Stimulated activated CD8-positive, alpha-beta memory T cell treated with anti-CD3 and anti-CD28 coated beads, Interleukin-15, amount 100 ng/mL, for 24 hours (primary cell): ENCODE measurements at places on chromosomes 5 and 9.

GRCh38 chr5:52989781-52990527, 802 bp downstream of the ITGA2 start:
- no peak for DNase-seq

GRCh38 chr5:25516141-25516540, 871.4 kb upstream of the CDH10 start:
- no peak for DNase-seq

DNA sequence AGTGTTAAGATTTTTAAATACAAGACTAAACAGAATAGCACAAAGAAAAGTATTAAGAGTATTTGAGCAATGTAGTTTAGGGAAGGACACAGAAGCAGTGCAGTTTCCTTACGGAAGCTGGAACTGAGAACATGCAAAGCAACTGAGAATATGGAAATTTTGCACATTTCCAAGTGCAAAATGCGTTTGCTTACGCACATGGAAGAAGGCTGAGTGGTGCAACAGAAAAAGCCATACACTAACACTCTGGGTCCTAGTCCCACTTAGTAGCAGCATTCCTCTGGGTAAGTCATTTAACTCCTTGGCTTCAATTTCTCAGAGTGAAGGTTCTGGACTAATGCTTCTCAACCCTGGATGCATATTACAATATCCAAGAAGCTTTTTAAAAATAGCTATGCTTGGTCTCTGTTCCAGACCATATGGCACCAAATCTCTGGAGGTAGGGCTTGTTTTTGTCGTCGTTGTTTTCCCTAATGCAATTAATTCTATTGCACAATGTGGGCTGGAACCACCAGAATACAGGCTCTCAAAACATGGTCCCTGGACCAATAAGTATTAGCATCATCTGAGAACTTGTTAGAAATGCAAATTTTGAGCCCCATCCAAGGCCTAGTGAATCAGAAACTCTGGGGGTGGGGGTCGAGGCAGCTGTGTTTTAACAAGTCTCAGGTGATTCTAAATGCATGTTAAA, 65.2 kb upstream of the DEPDC1B start:
- no peak for DNase-seq

DNA sequence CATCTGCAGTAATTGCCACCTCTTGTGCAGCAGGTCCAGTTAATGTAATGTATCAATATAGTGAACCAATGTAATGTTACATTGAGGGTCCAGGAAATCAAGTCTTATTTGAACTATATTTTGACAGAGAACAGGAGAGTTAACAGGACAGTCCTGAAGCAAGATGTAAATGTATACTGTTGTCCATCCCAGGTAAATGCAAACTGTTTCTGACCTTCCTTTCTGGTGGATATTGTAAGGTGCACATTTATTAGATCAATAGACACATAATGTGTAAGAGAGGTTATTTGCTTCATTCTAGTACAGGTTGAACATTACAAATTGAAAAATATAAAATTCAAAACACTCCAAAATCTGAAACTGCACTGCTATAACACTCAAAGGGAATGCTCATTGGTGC, 23.4 kb upstream of the FBXW11 start:
- DNase-seq, result no peak

DNA sequence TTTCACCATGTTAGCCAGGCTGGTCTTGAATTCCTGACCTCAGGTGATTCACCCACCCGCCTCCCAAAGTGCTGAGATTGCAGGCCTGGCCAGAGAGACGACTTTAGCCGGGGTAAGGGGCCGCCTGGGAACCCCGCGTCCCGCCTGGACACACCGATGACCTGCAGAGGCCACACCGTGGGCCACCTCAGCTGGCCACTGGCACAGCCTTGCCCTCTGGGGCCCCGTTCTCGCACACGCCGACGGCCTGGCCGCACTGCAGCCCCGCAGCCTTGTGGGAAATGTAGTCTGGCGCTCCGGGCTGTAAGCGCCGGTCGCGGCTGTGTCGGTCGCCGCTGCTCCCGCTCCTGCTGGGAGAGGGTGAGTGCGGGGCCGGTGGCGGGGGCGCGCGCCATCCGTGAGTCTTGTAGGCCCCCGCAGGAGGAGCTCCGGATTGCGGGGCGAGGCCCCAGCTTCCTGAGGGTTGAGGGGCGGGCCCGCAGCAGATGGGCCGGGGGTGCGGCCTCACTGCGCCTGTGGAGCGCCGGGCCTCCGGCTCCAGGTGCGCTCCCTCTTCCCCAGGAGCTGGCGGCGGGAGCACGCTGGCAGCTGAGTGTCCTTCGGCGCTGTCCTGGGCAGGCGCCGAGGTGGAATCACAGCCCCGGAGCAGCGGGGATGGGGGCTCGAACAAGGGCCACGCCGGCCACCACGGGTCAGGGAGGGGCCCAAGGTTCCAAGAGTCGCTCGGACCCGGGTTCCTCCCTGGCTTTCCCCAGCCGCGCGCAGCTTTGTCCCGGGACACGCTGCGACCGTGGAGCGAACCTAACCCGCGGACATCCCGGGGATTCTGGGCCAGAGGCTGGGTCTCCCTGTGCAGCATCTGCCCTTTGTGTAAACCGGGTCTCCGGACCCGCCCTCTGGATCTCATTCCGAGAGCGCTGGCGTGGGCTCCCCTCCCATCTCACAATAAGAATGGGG, at the start of gene ZFP2:
Gene ZFP2, plus strand, starts transcription at position 299 of the 957 bp plus-strand sequence. CDS start 35,401 bp downstream, outside the sequence.
- DNase-seq, result no peak

- DNase-seq, result no peak
Observed at GRCh38 chr5:80837679-80838078, 122.5 kb upstream of the RASGRF2 start.

GRCh38 chr5:116130976-116131375, 46.2 kb downstream of the COMMD10 start:
- no peak for DNase-seq
